ENCODE measurements at places on chromosomes 4 and X.

DNA sequence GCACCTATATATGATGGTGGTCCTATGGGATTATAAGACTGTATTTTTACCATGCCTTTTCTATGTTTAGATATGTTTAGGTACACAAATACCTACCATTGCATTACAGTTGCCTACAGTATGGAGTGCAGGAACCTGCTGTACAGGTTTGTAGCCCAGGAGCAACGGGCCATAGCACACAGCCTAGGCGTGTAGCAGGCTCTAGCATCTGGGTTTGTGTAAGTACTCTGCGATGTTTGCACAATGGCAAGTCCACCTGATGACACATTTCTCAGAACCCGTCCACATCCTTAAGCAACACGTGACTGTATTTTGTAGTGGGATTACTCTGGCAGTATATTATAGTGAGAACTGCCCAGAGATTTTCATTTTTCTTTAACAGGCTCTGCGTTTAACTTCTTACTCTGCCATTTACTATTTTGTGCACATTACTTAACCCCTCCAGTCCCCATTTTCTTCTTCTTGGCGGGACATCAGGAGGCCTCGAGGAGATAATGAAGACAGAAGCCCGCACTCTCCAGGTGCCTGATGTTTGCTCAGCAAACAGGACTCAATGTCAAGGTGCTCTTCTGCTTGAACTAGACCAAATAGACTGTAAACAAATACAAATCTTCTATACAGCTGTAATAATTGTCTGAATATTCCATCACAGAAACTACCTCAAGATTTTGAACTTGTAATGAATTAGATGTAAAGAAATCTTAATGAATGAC, 102.0 kb upstream of the PDLIM3 start:
- DNase-seq = no peak

GRCh38 chr4:68347845-68348244, 2.0 kb downstream of the YTHDC1 start:
- DNase-seq = no peak

- DNase-seq = no peak
Observed at GRCh38 chr4:89551191-89551590, 243.6 kb upstream of the GPRIN3 start.

DNA sequence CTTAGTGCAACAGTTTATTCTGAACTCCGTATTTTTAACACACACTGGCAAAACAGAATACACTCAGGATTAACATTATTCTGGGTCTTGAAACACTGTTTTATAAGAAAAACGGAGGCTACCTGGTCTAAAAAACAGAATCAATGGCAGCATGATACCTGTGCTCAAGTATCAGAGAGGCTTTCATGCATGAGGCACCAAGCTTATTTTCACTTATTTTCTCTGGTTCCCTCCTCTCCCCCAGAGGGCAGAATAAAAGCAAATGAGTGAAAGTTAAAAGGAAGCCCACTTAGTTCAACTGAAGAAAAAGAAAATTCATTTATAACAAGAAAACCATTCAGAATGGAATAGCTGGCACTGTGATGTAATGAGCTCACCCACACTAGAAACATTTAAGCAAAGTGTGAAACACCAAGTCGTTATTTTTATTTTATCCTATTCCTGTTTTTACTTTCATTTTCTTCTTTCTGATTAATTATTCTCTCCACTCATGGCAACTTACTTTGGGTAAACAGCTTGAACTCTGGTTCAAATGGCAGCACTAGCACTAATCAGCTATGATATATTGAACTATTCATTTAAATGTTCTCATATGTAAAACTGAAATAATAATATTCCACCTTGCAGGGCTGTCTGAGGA, 211.8 kb downstream of the PPP3CA start:
- no peak for DNase-seq

- DNase-seq = no peak
Observed at GRCh38 chrX:106481341-106481740, 130.4 kb upstream of the RADX start.

DNA sequence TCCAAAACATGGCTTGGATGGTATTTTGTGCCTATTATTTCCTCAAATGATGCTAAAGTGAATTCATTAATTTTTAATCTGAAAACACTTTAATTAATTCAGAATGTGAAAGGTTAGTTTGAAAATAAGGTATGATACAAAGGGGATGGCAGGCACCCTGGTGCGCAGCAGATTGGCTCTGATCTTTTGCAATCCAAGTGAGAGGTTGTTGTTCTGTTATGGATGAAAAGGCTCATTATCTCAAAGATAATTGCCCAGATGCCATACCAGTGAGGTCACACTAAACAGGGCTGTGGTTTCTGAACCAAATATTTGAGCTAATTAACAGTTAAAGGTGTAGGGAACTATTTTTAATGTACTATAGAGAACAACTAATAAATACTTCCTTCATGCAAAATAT, 504.9 kb downstream of the RAPGEF2 start:
- DNase-seq = no peak

GRCh38 chr4:87853108-87853507, 20.3 kb downstream of the MEPE start:
- no peak for DNase-seq

DNA sequence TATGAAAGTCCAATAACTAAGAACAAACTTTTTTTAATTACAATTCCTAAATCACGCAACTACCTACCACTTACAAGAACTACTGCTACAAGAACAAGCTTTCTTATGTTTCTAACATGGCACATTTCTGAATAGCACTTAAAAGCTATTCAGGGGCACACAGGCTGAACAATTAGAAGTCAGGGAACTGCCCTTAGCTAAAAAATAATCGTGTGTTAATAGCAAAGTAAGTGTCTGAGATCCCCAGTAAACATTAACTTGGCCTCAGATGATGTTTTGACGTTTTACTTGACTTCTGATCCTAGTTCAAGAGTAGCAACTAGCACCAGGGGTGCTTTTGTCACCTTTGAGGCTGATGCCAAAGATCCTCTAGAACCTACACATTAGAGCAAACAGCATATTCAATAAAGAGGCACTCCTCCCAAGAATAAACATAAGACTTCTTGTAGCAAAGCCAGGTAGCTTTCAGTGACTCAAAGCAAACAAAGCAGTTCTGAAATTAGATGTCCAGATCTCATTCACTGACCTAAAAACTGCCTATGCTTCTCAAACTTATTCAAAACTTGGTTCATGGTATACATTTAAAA, 16.2 kb downstream of the SPOCK3 start:
- DNase-seq = no peak

- no peak for DNase-seq
Observed at GRCh38 chr4:78396613-78397291, 154.8 kb upstream of the ANXA3 start.

- no peak for DNase-seq
Observed at GRCh38 chrX:23317799-23318724, 16.6 kb upstream of the PTCHD1 start.

- DNase-seq = no peak
Observed at GRCh38 chr4:48683784-48684666, 96.1 kb downstream of the FRYL start.

- no peak for DNase-seq
Observed at GRCh38 chrX:118802857-118803256, 20.8 kb upstream of the ZCCHC12 start.

DNA sequence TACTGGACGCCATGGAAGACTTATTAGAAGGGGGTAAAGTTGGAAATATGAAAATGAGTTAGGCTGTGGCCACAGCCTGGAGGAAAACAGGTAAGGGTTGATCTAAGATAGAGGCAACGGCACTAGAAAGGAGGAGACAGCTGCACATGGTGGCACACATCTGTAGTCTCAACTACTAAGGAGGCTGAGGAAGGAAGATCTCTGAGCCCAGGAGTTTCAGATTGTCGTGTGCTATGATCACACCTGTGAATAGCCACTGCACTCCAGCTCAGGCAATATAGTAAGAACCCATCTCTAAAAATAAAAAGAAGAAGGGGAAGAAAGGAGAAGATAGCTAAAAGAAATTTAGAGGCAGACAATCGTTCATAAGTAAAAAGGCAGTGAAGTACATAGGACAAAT, 87.8 kb upstream of the SORBS2 start:
- DNase-seq = no peak

DNA sequence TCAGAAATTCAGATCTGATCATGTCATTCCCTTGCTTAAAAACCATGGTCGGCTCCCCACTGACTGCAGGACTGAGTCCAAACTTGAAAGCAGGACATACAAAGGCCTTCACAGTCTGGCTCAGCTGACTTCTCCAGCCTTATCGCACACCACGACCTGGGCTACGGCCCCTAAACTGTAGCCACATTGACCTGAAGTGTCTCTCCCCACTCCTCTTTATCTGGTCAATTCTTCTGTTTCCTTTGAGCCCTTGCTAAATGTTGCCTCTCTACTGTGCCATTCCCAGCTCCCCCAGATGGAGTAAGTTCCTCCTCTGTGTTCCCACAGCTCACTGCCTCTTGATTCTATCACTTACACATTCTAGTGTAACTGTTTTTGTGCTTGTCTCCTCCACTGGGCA, 60.5 kb upstream of the CITED1 start:
- DNase-seq = no peak

DNA sequence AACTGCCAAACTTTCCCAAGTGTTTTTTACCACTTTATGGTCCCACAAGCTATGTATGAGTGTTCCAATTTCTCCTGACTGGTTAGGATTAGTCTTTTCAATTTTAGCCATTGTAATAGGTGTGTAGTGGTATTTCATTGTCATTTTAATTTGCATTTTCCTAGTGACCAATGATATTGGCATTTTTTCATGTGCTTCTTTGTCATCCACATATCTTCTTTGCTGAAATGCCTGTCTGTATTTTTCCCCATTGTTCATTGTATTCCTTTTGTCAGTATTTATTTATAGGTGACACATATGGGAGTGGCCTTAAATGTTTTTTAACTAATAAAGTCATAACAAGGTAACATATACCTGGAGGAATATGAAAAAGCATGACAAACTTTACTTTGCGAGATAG, 9.2 kb upstream of the UBE2D3 start:
- no peak for DNase-seq

DNA sequence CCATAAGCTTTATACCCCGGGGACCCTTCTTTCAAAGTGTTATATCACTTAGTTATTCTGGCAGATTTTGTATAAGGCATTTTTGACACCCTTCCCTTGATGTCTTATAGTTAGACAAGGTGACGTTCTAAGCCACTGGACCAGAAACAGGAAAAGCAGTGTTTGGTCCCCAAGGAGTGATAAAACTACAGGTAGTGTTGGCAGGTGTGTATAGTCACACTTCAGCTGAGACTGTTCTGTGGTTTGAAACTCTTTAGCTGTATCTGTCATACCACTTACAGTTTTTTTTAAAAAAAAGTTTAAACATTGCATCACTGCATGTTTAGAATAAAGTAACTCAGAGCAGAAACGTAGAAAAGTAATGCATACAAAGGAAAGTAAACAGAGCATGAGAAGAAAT, 48.5 kb downstream of the TLL1 start:
- DNase-seq = no peak

DNA sequence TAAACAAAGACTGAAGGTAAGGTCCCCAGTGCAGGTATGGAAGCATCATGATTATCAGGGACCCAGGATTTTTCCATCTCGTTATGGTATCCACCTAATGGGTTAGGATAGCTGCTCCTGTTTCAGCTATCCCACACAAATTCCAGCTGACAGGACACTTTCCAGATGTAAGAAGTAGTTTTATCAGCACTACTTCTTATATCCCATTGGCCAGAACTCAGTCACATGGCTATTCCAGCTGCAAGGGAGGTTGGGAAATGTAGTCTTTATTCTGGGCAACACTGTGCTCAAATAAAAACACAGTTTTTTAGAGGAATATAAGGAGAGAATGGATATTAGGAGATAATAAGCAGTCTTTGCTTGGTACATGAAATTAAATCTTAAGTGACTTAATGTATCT, 96.7 kb downstream of the SRPX start:
- DNase-seq = no peak

DNA sequence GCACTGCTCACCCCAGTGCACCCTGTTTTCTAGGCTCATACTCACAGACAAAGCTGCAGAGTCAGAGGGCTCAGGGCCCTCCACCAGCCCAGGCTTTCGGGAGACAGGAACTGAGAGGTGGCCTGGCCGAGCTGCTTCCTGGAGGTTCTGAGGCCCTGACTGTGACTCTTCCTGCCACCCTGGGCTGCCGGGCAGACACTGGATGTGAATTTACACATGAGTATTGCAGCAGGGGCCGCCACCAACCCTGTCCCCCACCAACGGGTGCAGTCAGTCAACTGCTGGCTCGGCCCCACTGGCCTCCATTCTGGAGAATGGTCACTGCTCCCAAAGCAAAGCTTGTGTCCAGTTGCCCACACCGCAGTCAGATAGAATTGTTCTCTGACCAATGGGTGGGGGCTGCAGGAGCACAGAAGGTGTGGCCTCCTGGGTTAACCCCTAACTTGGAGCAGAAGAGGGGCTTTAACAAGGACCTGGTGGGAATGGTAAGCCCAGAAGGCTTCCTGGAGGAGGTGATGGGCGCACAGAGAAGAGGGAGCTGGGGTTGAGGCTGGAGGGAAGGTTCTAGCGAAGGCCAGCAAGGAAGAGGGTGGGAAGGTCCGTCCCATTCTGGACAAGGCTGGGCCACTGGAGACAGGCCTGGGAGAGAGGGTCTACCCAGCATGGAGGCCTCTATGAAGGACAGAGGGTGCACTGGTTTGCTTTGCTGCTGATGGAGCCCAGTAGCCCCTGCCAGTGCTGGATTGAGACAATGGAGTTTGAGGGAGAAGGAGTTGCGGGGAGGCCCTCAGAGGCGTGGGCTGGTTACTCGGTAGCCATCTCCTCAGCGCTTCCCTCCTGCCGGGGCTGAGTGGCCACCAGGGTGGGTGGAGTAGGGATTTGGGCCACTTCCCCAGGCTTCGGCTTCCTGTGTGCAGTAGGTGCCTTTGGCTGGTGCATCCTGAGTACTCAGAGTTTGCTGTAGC, 135.3 kb downstream of the CPZ start:
- DNase-seq = peak; percentile 75

GRCh38 chrX:64977051-64977450, 801 bp upstream of the ZC4H2 start:
- no peak for DNase-seq

- DNase-seq = no peak
Observed at GRCh38 chr4:188714501-188714900, 575.3 kb downstream of the TRIML1 start.

GRCh38 chr4:175280153-175280552, 362.0 kb downstream of the ADAM29 start:
- no peak for DNase-seq

DNA sequence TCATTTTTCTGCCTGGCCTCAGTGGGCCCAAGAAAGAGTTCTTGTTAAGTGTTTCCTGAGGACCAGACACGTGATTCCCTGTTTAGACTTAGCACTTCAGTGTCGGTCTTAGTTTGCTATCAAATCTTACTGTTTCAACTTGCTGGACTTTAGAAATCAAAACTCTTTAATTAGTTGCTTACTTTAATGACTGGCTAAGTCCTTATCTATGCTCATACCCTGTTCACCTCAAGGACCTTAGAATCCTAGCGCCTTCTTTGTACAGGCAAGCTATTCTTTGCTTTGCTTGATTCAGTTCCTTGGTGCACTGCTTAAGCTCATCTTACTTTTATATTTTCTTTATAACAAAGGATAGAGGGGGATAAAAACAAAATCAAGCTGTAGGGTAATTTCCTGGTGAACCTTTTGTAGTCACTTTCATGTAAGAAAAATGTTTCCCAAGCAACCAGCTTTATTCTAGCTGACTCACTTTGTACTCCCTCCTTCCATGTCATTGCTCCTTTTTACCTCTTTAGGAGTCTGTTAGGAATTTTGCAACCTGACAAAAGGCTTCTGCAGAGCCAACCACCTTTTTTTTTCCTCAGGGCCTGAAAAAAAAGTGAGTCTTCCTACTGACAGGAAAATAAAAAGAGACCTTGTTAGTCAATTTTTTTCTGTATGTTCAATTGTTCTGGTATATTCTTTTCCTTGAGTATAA, 14.7 kb downstream of the WDR44 start:
- no peak for DNase-seq

- DNase-seq = no peak
Observed at GRCh38 chrX:131399678-131400428, 110.7 kb upstream of the IGSF1 start.

GRCh38 chrX:129726307-129727111, 12.3 kb upstream of the XPNPEP2 start:
- DNase-seq = no peak

All from vagina (tissue), 2 donors.